ENCODE measurements at places on chromosomes 16 and 17.
A peak's percentile ranks its signal among the peaks of the same experiment; 100 is the strongest.

- DNase-seq, result no peak
These were observed 3.3 kb downstream of the CCL15 start for GRCh38 chr17:35998018-35998545.

GRCh38 chr16:79037521-79038373, 562.8 kb downstream of the MAF start:
- no peak for DNase-seq

GRCh38 chr17:72126575-72127486, 6.0 kb downstream of the SOX9 start:
- no peak for DNase-seq

- no peak for DNase-seq
These were observed 81.1 kb downstream of the FTO start for GRCh38 chr16:53785044-53785443.

GRCh38 chr17:20095336-20096080, 86.3 kb downstream of the SPECC1 start:
- peak; percentile 66 for DNase-seq

GRCh38 chr16:85061566-85061965, 34.0 kb downstream of the KIAA0513 start:
- DNase-seq, result peak; percentile 67

DNA sequence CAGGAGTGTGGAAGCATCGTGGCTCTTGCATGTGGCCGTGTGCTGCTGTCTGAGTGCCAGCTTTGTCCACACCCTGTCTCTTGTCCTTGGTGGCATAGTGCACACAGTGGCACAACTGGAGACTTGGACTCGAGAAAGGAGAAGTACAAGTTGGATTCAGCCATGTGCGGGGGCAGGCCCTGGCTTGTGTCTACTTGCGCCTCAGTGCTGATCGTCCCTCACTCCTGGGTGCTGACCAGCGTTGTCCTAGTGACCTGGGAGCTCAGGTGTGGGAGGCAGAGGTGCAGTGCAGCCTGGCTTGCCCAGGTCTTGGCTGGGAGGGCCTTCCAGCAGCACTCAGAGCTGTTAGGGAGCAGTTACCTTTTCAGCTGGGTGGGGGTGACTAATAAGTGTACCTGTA, 20.6 kb downstream of the MPRIP start:
- DNase-seq, result peak; percentile 60

DNA sequence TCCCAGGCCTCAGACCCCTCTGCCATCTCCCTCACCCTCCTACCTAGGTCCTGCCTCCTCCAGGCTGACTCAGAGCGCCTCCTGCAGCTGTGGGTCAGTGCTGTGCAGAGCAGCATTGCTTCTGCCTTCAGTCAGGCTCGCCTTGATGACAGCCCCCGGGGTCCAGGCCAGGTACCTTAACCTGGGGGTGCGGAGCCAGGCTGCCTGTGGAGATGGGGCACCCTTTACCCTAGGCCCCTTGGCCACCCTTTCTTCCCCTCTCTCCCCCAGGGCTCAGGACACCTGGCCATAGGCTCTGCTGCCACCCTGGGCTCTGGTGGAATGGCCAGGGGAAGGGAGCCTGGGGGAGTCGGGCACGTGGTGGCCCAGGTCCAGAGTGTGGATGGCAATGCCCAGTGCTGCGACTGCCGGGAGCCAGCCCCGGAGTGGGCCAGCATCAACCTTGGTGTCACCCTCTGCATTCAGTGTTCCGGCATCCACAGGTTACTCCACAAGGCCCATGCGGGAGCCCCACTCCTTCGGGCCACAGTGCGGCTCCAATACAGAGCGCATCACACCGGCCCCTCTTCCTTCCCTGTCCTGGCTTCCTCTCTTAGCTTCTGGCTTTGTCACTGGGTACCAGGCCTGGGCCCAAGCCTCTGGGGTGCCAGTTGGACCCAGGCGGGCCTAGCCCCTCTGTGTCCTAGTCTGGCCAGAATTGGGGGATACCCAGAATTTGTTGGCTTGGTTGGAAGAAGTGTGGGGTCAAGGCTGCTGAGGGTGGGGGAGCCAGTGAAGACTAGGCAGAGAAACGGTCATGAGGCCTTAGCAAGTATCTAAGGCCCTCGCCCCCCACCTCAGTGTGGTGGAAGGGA, 5.0 kb upstream of the KCTD11 start:
- DNase-seq, result no peak

DNA sequence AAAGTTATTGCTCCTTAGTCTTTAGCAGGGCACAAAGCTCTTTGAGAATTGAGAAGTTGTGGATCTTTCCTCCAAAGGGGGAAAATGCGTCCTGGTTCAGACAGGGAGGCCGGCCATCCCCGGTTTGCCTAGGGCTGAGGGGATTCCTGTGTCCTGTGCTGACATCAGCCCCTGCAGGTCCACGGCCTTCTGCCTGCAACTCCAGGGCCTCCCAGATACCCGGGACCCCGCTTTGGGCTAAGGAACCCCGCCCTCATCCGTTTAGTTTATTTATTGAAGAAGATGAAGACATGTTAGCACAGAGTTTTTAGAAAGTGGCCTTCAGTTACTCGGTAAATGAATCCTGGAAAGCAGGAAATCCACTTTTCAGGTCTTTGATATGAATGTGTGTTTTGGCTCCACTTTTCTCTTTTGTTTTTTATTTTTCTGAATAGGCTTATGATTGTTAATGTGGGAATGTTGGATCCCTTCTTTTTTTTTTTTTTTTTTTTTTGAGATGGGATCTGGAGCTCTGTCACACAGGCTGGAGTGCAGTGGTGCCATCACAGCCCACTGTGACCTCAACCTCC, 65.6 kb downstream of the CRISPLD2 start:
- DNase-seq, result no peak

- no peak for DNase-seq
These were observed 111.1 kb downstream of the VPS53 start for GRCh38 chr17:603406-604114.

- no peak for DNase-seq
These were observed 2.7 kb downstream of the ALDOC start for GRCh38 chr17:28573966-28574480.

DNA sequence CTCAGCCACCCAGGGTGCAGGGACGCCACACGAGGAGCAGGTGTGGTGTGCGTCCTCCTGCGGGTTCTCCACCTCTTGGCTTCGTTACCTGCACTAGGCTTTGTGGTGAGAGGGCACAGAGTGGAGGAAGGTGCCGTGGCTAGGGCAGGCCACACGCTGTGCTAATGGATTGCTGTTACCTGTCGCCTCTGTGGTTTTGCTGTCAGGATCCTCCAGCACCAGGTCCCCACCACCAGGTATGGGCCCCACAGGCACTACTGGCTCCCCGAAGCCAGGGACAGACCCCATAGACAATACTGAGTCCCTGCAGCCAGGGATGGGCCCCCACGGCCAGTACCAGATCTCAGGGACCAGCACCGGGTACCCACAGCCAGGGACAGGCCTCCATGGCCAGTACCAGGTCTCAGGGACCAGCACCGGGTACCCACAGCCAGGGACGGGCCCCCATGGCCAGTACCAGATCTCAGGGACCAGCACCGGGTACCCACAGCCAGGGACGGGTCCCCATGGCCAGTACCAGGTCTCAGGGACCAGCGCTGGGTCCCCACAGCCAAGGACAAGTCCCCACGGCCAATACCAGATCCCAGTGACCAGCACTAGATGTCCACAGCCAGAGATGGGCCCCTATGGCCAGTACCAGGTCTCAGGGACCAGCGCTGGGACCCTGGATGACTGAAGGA, 315.6 kb downstream of the SEC14L1 start:
- no peak for DNase-seq

DNA sequence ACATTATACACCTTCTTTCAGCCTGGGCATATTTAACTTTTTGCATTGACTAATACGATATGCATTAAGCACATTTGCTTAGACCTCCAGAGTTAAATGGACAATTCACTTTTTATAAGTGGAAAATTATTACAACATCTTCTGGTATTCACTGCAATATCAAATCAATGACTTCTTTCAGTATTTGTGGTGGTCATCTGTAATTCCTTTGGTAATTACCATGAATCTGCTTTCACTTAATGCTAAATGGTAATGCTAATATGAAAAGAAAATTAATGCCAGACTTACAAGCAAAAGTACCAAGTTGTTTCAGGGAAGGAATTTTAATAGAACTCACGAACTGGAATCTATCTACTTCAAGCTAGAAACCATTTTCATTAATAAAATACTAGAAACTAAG, 6.4 kb downstream of the GPATCH8 start:
- no peak for DNase-seq

- DNase-seq, result no peak
These were observed 20.8 kb downstream of the ZFPM1 start for GRCh38 chr16:88473666-88474534.

DNA sequence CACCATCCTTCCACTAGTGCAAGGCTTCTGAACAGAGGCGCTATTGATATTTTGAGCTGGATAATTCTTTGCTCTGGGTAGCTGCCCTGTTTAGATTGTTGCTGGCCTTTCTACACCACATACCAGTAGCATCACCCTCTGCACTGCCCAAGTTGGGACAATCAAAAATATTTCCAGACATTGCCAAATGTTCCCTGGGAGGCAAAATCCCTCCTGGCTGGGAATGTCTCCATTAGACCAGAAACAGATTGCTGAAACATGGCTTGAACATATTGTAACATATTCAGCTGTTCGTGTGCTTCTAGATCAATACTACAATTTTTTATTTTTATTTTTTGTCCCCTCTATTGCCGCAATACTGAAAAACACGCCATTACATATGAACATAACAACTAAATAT, 174.6 kb downstream of the ABCA8 start:
- no peak for DNase-seq

GRCh38 chr17:9646546-9646885, 1.2 kb downstream of the USP43 start:
- no peak for DNase-seq

DNA sequence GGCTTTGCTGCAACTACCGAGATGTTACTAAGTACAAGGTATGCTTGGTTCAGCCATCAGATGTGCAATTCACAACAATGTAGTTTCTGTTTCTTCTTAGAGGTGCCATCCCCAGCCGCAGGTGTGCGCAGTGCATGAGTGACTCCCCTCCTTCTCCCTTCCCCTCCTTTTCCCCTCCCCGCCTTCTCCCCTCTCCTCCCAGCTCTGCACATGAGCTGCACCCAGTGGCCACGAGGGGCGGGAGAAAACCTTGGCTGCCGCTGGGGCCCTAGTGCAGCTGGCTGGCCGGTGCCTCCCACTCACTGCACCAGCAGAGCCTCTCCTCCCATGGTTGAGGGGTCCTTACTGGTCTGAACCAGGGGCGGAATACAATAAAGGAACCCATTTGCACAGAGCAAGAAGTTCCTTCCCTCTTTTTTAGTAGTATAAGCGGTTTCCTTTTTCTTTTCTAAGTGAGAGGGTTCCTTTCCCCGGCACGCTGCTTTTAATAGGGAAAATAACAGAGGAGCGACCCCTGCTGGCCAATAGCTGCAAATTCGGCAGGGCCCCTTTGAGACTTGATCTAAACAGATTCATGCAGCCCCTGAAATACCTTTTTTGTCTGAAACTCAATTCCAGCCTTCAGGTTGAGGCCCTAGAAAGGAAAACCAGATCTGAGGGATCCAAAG, 7.8 kb upstream of the CCL15 start:
- DNase-seq, result no peak

DNA sequence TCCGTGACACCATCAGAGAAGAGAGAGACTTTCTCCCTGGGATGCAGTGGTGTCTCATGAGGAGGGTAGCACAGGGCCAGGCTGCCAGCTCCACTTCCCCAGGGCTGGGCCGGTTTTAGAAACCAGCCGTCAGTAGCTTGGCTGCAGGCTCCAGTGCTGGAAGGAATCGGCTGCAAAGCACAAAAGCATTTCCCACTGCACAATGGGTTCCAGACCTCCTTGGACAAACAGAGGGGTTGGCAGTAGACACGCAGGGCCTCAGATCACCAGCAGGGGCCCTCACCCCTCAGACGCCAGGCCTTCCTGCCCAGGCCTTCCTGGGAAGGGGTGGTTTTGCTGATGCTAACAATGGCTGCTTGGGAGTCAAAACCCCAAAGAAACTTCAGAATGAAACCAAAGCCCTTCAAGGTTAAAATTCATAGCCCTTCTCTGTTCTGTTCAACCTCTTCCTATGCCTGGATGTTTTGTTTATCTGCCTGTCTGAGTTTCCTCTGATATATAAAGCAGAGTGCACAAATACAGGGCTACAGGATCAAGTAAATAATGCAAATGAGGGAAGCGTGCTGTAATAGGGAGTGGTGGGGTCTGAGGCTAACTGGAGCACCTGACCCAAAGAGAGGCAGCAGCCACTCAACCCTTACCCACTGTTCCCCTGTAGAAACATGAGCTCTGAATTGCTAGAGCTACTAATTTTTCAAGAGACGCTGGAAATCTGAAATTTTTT, 26.2 kb downstream of the TEKT5 start:
- no peak for DNase-seq

GRCh38 chr17:77892469-77893143, 65.9 kb upstream of the TNRC6C start:
- DNase-seq, result no peak

DNA sequence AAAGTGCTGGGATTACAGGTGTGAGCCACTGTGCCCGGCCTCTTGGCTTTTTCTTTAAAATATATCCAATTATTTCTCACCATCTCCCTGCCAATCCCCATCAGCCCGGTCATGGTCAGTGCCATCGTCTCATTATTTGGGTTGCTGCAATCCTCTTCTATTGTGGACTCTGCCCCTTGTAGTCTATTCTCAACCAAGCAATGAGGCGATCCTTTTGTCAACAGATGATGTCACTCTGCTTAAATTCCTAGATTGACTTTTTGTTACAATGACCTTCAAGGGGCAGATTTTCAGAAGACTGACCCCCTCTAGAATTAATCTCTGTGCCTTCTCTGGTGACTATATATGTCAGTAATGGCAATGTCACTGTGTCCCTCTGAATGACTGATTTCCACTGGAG, 384.7 kb downstream of the UTP18 start:
- DNase-seq, result no peak

DNA sequence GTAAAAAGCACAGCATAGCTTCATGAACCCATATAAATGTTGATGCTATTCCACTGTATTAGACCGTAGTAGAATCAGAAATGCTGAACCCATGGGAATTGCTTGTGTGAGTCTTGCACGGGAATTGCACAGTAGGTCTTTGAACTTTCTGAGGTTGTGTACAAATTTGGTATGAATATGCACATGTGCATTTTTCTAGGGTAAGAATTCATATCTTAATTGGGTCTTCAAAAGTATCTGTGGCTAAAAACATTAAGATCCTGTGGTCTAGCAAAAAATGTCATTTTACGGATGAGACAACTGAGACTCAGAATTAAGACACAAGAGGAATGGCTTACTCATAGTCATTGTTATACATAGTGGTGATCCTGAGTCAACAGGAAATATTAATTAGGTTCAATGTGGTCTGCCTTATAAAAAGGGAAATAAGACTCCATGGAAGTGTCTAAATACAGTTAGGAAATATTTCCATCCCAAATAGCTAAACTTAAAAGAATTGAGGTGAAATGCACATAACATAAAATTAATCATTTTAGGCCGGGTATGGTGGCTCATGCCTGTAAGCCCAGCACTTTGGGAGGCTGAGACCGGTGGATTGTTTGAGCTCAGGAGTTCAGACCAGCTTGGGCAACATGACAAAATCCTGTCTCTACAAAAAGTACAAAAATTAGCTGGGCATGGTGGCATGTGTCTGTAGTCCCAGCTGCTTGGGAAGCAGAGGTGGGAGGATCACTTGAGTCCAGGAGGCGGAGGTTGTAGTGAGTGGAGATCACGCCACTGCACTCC, 22.8 kb downstream of the TAOK1 start:
- DNase-seq, result no peak

- DNase-seq, result no peak
These were observed 3.7 kb downstream of the CBLN1 start for GRCh38 chr16:49277766-49278566.

GRCh38 chr17:20924306-20924705, 118.5 kb downstream of the USP22 start:
- no peak for DNase-seq

Measured in adrenal gland (tissue), 19 donors.